ENCODE measurements at places on chromosomes 12 and 14.
A peak's percentile ranks its signal among the peaks of the same experiment; 100 is the strongest.

- DNase-seq, result no peak
Measured at GRCh38 chr12:113788020-113788856, 177.9 kb downstream of the RBM19 start.

DNA sequence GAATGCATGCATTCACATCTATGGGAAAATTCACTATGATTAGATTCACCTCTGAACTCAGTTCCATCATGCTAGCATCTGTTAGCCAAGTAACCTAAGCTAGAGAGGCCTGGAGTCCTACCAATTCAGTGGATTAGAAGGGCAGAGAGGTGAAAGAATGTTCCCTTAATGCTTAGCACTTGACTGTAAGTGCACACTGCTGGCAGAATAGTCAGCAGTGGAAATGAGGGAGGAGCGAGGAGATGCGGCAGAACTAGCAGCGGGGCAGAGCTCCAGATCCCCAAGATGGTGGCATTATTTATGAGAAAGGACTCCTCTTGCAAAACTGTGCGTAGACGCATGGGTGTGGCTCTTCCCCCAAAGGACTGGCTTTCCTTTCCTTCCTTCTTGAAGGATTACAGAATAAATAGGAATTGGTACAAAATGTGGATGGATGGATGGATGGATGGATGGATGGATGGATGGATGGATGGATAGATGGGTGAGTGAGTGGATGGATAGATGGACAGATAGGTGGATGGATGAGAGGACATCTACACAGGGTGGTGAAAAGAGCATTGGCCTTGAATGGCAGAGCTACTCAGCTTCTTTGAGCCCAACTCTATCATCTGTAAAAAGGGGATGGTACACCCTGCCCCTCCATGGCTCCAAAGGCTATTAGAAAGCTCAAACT, 227.2 kb downstream of the CHST11 start:
- DNase-seq, result peak; percentile 23

DNA sequence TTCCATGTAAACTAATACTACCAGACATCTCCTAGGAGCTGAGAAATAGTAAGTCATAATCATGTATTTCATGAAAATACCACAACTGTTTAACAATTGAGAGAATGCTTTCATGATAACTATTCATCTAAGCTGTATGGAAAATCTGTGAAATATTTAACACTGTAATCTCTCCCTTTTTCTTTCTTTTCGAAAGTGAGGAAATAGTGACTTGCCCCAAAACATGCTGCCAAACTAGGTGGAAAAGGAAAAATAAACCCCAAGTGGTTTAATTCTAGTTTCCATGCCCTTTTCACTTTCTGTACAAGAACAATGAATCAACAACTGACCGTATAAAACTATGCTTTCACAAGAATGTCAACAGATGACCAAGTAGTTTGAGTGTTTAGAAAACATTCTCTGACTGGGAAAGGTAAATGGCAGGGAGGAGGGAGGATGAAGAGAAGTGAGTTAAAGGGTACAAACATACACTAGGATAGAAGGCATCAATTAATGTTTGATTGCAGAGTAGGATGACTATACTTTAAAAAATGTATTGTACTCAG, 147.5 kb upstream of the AVPR1A start:
- no peak for DNase-seq

- DNase-seq, result peak; percentile 84
Measured at GRCh38 chr12:93819050-93819491, 141.9 kb downstream of the CRADD start.

- DNase-seq, result no peak
Measured at GRCh38 chr14:99055816-99056215, 216.2 kb downstream of the BCL11B start.

DNA sequence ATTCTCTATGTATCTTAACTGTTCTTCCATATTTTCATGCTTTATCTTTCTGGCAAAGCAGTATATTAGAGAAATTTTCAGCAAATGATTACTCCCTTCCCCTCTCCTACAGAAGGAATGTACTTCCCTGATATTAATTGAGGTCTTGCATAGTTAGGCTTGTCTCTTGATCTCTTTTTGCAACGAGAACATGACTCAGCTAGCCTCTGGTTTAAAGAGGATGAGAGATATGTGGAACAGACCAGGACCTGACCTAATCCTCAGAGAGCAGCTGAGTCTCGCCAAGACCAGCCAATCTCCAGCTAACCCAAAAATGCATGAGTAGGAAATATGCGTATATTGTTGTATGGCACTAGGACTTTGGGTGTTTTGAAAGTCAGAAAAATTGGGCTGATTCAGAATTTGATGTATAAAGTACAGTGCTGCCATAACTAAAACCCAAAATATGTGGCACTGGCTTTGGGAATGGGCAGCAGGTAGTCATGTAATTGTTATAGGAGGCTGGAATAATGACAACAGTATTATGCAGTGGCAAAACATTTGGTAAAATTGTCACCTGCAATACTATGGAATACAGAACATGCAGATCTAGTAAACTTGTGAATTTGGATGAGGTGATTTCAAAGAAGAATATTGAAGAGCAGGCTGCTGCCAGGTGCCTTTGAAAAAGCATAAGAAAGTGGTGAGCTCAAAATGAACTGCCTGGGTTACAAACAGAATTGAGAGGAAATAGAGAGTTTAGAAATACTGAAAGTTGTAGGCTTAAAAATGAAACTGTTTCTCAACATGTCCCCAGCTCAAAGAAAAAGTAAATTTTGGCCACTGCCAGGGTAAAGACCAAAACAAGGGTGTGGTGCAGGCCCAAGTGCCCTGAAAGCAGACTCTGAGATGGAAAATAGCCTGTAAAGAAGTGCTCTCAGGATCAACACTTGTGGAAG, 9.3 kb upstream of the USP15 start:
- no peak for DNase-seq

DNA sequence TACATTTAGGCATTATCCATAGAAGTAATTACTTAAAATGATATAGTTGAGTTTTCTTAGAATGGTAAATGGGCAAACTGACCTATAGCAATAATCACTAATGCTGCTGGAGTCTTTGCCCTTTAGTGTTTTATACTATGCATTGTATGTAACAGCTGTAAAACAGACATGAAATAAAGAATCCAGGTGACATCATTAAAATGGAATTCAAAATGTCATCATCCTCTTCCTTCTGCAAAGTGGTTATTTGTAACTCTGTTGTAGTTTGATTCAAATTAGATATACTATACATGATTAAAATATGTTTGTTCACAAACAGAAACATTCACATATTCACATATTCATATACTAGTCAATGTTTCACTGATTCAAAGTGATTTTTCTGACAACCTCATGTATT, 598.8 kb downstream of the SLC16A7 start:
- no peak for DNase-seq

- DNase-seq, result no peak
Measured at GRCh38 chr12:94503619-94504018, 44.0 kb upstream of the CEP83 start.

DNA sequence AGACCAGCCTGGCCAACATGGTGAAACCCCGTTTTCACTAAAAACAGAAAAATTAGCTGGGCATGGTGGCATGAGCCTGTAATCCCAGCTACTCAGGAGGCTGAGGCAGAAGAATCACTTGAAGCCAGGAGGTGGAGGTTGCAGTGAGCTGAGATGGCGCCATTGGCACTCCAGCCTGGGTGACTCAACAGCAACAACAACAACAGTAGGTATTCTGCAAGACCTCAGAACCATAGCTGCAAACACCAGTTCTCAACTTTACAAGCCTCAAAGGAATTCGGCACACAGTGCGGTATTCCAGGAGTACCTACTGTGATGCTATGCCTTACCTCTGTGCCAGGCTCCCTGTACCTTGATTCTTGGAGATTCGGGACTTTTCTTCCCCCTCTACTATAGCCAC, 15.8 kb downstream of the FOXN3 start:
- DNase-seq, result peak; percentile 62

- no peak for DNase-seq
Measured at GRCh38 chr12:94203181-94203546, 54.8 kb downstream of the PLXNC1 start.

- no peak for DNase-seq
Measured at GRCh38 chr14:55574988-55575387, 5.0 kb upstream of the KTN1 start.
